ENCODE measurements at places on chromosomes 6 and 20.
A peak's percentile ranks its signal among the peaks of the same experiment; 100 is the strongest.

DNA sequence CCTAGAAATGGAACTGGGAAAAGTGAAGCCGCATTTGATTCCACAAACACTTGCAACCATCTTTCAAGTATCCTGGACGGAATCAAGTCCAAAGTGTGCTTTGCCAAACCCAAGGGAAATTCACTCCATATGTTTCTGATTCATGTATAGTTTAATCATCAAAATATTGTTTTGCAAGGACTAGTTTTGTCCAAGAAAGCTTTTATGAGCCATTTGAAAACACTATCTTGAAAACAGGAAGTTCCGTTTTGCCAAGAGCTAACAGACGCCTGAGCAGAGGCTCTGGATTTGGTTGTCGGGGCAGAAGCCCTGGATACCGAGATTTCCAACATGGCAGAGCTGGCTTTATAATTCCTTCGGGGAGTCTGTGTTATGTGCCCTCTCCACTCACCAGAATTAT, 251.1 kb downstream of the PHACTR1 start:
- no peak for DNase-seq

DNA sequence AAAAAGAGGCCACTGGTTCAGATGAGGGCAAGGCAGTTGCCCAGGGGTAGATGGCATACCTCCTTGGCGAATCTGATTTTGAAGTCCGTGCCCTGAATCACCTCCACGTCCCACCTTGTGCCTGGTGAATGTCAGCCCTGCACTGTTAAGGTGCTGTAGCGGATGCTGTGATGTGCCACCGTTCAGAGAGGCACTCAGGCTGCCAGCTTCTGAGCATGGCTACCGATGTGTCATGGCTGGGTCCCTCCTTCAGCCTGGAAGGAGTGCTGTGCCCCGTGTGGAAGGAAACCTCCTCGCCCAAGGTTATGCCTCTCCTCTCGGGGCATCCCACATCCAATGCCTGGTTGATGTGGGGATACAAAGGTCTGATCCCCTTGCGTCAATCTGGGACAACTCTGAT, 43.6 kb downstream of the UST start:
- no peak for DNase-seq

DNA sequence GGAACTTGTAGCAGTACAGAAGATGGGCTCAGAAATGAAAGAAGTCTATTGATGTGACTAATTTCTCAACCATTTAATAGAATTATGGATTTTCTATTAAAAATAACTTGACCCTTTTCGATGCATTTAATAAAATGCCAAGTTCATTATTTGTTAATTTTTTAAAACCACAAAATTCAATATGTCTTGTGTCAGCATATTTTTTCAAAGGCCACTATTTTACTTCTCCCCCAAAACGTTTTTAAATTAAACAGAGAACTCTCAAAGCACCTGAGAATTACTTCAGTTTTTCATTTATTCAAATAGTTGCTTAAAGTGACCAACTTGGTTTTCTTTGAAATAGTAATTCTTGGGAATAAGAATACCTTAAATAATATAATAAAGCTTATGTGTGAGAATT, 8.6 kb downstream of the TOP1 start:
- DNase-seq = no peak

GRCh38 chr6:73774311-73774774, 78.3 kb downstream of the CD109 start:
- peak; percentile 10 for DNase-seq

GRCh38 chr6:84035484-84035883, 1.9 kb downstream of the MRAP2 start:
- no peak for DNase-seq

- DNase-seq = no peak
Measured at GRCh38 chr6:147974376-147974775, 368.3 kb upstream of the SASH1 start.

DNA sequence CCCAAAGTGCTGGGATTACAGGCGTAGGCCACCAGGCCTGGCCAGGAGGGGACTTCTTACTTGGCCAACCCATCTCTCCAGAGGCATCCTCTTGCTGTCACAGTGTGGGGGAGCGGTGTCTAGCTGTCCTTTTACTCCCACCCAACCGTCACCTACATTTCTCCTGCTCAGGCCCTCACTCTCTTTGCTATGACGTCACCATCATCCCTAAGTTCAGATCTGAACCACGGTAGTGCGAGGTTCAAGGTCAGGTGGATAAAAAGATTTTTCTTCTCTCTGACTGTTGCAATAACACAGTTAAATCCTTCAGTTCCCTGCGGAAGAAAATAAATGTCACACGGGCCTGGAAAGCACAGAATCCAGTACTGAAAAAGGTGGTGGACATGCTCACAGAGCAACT, 7.3 kb upstream of the RAET1L start:
- DNase-seq = no peak

- no peak for DNase-seq
Measured at GRCh38 chr6:25094726-25095125, 159.0 kb upstream of the RIPOR2 start.

GRCh38 chr6:652865-653264, 4.0 kb downstream of the HUS1B start:
- no peak for DNase-seq

GRCh38 chr6:90402831-90403192, 106.2 kb upstream of the BACH2 start:
- no peak for DNase-seq

- DNase-seq = no peak
Measured at GRCh38 chr6:54817236-54817635, 29.3 kb upstream of the FAM83B start.

GRCh38 chr6:168100803-168101589, 22.0 kb upstream of the FRMD1 start:
- DNase-seq = no peak

DNA sequence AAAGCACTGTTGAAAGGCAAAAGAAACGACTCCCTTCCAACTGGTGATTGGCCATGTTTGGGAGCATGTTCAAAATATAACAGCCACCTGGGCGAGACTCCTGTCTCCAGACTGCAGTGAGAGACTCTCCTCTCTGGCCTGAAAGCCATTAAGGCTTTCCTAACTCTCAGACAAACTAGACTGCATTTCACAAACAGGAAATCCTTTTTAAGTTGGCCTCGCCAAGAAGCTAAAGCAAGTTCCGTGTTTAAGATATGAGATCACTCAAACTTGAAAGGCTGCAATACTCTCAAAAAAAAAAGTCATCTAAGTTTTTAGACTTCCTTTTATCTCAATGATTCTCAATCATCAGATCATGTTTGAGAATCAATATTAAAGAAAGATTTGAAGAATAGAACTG, 117.0 kb downstream of the TFAP2A start:
- no peak for DNase-seq

DNA sequence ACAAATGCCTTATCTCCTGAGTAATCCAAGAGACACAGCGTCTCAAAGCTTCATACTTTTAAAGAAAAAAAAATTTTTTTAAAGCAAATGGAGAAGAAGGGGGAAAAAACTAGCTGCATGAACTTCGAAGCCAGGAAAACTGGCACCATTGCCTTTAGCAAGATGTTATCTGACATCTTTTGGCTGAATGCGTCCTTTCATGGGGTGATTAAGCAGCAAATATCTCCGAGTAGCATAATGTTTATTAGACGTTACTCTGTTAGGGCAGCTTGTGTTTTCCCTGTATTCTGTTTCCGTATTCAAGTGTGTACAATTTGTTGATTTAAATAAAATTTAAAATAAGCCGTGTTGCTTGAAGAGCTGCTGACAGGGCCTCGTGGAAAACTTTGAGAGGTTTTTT, 76.5 kb upstream of the TSHZ2 start:
- DNase-seq = no peak

- DNase-seq = no peak
Measured at GRCh38 chr6:167549213-167549612, 224.3 kb downstream of the TTLL2 start.

GRCh38 chr20:46057856-46058598, 29.0 kb downstream of the SLC12A5 start:
- no peak for DNase-seq

- DNase-seq = no peak
Measured at GRCh38 chr6:143390278-143390677, 60.2 kb downstream of the ADAT2 start.

GRCh38 chr6:149484733-149485700, at the start of gene ZC3H12D:
Gene ZC3H12D (minus strand): TSS chr6:149485014. CDS start chr6:149474543, 10,471 bp downstream.
- DNase-seq = no peak

GRCh38 chr20:38437796-38438195, 2.7 kb upstream of the SNHG17 start:
- DNase-seq = no peak

DNA sequence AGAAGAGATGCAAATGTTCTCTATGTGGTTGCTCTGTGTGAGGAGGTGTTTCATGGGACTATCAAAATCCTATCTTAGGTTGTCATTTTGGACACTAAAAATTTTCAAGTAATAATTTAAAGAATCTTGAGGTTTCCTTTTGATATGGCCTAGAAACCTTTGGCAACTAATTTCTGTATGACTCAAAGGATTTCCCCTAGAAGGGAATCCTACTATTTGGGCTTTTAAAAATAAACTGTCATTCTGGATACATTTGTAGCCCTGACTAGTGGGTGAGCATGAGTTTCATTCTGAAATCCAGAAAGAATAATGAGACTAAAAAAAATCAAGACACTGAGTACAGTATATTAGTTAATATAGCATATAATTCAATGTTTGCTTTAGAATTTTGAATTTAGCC, 25.5 kb upstream of the RAB23 start:
- no peak for DNase-seq

GRCh38 chr20:24379484-24379927, 89.9 kb upstream of the SYNDIG1 start:
- DNase-seq = peak; percentile 34

DNA sequence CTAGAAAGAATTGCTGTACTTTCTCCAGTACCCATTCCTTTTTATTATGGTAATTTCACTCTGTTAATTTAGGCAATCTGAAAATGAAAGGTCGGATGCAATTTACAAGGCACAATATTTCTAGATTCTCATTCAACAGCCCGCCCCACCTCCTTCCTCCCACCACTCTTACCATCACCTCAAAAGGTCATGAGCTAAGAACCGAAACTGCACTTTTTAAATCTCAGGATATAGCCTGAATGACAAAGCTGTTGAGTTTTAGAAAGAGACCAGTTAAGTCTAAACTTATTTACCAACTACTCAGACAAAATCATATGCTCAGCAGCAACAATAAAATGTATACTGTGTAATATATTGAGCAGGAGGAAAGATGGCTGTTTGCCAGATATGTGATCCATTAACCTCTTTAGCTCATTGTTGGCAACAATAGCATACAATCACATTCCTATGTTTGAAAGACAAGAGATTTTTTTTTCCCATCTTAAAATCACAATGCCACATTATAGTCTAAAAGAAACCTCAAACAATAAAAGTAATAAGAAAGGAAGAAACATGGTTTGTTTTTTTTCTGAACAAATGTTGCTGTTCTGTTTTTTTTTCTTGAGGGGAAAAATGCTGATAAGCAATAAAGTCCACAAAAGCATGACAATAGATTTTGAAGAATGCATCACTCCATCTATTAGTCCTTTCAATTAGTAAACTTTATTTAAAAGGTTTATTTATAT, 1.6 kb upstream of the HS3ST5 start:
- DNase-seq = no peak

DNA sequence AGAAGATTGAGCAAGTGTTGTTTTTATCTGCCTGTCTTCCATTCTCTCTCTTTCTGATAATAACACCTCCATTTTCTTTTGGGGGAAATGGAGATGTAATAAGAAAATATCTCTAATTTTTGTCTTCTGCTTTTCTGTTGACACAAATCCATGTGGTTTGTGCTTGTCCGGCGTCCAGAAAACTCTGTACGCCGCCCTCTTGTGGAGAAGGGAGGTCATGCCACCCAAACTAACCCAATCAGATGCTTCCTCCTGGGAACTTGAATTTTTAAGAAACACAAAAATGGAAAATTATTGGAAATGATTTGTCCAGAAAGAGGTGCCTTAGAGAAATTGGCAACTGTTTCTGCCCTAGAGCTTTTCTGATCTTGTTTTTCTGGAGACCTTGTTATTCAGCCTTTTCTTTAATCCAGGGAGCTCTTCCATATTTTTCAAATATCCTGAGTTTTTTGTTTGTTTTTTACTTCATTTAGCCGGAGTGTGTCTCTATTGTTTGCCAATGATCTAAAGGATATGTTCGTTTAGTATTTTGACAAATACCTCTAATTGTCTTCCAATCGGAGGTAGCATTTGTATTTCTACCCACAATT, 17.8 kb upstream of the FNDC1 start:
- no peak for DNase-seq

DNA sequence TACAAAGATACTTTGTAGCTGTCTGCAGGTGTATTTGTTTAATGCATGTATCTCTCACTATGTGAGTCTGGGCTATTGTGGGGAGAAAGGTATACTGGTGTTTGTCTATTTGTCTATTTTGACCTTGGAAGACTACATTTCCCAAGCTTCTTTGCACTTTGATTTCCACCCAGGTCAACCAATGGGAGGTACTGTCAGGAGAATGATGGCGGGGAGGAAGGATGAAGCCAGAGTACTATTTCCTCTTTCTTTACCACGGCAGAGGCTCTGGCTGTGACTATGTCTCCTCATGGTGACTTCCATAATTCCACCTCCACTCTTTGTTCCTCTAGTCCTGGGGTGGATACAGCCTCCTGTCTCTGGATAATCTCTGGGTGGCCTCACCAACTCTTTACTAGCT, 23.1 kb downstream of the LBP start:
- DNase-seq = no peak

DNA sequence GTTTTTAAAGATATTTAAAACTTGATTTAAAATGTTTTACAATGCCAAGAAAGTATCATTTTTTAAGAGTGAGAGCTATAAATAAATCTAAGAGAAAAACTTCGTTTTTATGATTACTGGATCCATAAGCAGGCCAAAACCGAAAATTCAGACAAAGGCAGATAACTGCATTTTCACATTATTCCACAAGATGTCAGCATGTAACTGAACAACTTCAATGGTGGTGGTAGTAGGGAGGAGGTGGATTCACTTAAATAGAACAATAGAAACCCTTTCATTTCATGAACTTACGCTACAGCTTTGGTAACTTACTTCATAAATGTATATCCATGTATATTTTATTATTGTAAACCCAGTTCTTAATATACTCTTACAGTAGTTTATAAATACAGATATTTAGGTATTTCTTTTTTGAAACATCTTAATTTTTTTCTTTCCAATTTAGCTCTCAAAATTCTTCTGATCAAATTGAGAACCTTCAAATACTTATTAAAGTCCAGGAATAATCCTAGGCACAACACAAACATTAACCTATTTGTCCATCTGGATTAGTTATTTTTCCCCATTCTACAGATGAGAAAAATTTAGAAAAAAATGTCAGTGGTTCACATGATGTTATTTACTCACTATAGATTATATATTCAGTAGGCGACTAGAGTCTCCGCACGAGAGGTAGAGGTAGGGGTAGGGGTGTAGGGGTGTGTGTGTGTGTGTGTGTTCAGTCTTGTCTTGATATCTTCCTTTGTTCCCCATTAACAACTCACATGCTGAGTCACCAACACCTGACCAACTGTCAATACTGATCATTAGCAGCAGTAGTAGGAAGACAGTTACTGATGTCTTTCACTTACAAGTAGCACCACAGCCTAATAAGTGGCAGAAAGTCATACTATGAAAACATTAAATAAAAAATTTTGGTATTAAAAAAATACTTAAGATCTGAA, 111.5 kb downstream of the ARHGAP18 start:
- no peak for DNase-seq

Measured in GOT3 (cell line).